ENCODE measurements at places on chromosomes 3 and 15. TPM values are rescaled to one million over a fixed set of nuclear protein-coding genes. Genes with fewer than 3 reads are reported as not detected.

GRCh38 chr15:98395974-98396610, 252.2 kb upstream of the IGF1R start:
- no peak for DNase-seq

DNA sequence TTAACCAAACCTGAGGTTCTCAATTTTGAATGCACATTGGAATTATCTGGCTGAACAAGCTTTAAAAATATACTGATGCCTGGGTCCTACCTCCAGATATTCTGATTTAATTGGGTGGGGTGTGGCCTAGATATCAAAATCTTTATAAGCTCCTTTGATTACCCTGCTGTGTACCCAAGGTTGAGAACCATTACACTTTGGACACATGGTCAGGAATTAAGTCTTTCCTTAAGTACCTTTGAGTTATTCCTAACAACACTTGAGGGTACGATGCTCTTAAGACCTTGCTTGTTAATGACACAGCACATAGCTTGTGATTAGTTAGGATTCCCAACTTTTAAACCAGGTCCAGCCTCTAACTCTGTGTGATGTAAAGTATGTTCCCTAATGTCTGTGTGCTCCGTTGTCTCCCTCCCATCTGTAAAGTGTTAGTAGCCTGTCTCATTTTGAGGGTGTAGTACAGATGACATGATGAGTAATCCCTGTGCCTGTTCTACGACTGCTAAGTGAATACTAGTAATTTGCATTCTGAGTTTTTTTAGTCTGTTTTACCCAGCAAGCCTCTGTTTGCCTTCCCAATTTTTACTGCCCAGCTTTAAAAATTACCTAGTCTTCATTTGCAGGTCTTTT, 154.9 kb downstream of the KLHL25 start:
- no peak for DNase-seq

GRCh38 chr3:117600666-117601065, 891.1 kb downstream of the TUSC7 start:
- DNase-seq: no peak

DNA sequence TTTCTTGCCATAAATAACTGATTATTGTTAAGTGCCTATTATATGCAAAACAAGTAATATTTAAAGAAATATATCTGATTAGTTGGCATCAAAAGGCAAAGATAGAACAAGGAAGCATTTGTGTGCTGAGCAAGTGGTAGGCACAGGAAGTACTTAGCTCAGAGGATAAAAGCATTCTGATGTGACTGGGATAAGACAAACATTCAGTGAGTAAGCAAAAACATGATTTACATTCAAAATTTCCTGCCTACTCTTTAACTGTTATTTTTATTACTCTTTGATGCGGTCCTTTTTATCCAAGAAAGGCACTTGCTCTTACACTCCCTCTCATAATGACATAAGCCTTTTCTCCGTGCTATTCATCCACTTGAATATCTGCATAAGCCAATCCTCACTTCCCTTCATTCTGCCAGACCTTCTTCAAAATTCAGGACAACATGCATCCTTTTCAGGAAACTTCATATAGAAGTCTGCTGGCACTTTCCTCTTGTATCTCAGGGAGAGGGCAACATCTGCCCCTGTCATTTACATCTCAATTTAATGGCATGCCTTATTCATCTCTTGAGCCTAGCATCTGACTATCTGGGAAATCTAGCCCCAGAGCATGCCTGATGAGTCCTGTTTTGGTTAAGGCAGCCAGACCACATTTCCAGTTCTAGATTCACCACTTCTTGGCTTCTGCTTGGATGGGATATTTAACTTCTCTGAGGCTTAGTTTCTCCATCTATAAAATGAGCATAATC, 478.2 kb upstream of the ROBO2 start:
- no peak for DNase-seq

- no peak for DNase-seq
Observed at GRCh38 chr15:82122746-82123400, 77.1 kb upstream of the MEX3B start.

GRCh38 chr3:187729598-187729997, 15.7 kb downstream of the BCL6 start:
- DNase-seq: no peak

GRCh38 chr3:152026033-152026556, 152.7 kb downstream of the SUCNR1 start:
- DNase-seq: no peak

DNA sequence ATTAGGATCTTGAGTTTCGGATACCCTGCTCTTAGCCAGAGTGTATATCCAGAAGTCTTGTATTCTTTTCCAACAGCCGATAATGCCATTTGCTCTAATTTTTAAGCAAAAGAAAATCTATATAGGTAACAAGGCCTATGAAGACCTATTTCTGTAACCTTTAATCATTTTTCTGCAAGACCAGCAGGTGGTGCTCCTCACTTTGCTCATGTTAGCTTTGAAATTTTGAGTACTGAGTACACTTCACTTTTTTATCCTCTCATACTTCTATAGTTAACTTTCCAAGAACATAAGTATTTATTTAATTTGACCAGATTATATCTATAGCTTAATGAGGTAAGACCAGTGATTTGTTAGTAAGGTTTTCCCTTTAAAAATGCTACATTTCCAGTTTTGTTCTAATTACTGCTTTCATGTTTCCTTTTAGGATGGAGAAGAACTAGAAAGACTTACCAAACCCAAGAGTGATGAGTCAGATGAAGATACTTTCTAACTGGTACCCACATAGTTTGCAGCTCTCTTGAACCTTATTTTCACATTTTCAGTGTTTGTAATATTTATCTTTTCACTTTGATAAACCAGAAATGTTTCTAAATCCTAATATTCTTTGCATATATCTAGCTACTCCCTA, 20.5 kb downstream of the SLC35A5 start:
- DNase-seq: no peak

GRCh38 chr15:25673351-25673750, 189.8 kb downstream of the ATP10A start:
- no peak for DNase-seq

- no peak for DNase-seq
Observed at GRCh38 chr3:129558081-129558771, 15.3 kb downstream of the H1-8 start.

- no peak for DNase-seq
Observed at GRCh38 chr15:100353449-100353848, 11.7 kb upstream of the ADAMTS17 start.

DNA sequence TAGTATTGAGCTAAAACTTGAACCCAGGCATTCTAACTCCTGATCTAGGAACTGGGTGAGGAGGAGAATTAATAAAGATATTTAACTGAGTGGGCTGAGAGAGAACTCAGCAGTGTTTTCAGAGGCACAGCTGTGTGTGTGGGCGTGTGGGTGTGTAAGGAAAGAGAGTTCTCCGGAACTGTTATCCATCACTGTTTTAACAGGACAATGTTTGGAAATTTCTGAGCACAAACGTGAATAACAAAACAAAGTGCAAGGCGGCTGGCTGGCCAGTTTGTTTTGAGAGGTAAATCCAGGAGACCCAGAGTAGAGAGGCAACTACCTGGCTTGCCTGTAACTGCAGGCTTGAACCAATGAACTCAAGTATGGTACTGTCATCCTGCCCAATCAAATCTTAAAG, 5.0 kb upstream of the PTPN9 start:
- DNase-seq: no peak

GRCh38 chr3:18012436-18012835, 270.0 kb upstream of the TBC1D5 start:
- DNase-seq: no peak

- no peak for DNase-seq
Observed at GRCh38 chr15:42737529-42738328, 801 bp upstream of the CDAN1 start.

- DNase-seq: no peak
Observed at GRCh38 chr3:138440596-138440995, 6.2 kb downstream of the ESYT3 start.

GRCh38 chr3:187212705-187213104, 15.4 kb downstream of the RTP1 start:
- DNase-seq: no peak

- DNase-seq: no peak
Observed at GRCh38 chr3:47890126-47890827, 87.3 kb downstream of the DHX30 start.

- no peak for DNase-seq
Observed at GRCh38 chr3:90018779-90019178, 911.4 kb downstream of the EPHA3 start.

GRCh38 chr3:135807879-135808278, 157.6 kb upstream of the PPP2R3A start:
- no peak for DNase-seq

DNA sequence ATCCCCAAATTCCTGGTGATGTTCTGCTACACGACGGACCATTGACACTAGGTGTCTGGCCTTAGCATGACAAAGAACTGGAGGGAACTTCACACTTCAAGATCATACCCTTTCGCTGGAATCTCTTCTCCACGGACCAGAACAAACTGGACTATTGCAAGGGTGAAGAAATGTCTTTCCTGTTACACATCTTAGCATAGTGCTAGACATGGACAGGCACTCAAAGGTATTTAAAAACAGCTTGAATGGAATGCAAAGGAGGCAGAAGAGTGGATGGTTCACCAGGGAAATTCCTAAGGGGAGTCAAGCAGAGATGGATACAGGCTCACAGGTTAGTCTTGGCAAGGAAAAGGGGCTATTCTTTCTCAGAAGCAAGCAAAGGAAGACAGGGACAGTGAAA, 33.5 kb upstream of the PDZRN3 start:
- no peak for DNase-seq

GRCh38 chr15:88646951-88647350, 8.1 kb downstream of the ISG20 start:
- DNase-seq: no peak

DNA sequence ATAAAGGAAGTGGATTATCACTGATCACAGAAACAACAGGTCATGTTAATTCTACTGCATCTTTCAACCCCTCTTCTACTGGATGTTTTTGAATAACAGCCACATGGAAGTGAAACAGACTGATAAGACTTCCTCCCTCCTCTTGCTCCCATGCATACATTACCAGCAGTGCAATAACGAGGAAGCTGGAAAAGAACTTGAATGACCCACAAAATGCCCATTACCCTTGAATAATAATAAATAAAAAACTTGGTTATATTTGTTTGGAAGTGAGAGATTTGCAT, 51.6 kb downstream of the RARB start:
- DNase-seq: no peak

GRCh38 chr3:170724599-170725280, 138.9 kb upstream of the SLC7A14 start:
- no peak for DNase-seq

DNA sequence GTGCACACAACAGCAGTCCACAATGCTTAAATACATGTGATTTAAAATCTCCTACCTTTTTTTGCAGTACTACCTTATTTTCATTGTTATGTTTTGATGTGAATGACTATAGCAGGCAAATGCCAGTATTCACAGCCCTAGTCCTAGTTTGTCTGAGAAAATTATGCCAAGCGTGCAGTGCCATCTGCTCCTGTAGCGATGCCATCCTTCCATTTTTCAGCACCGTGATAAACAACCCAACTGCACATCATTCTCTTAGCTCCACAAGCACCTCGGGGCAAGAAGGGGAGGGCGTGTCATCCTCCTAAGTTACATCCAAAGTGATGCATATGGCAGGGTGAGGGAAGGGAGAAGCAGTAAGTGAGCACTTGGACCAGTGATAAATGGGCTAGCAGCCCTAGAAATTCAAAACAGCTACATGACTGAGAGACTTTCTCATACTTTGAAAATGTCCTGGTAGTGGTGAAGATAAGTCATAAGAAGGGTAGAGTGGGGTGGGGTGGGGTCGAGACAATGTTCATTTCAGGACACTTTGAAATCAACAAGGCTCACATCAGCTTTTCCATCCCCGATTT, 198.8 kb downstream of the LSAMP start:
- DNase-seq: no peak

- no peak for DNase-seq
Observed at GRCh38 chr3:156479604-156480003, 75.3 kb downstream of the SSR3 start.

NEDD4 gene
- total RNA-seq: 2.7 TPM

EPHA3 gene
- not detected for total RNA-seq

CIP2A gene
- total RNA-seq: 2.7 TPM

GNAT1 gene
- 0.28 TPM for total RNA-seq

KIF9 gene
- 8.0 TPM for total RNA-seq

FURIN gene
- 97.4 TPM for total RNA-seq

ITIH1 gene
- total RNA-seq: not detected

CASR gene
- 0.03 TPM for total RNA-seq

MKRN2OS gene
- not detected for total RNA-seq

IL17RC gene
- 0.42 TPM for total RNA-seq

VEPH1 gene
- total RNA-seq: not detected

MAP6D1 gene
- total RNA-seq: 1.1 TPM

ZPLD1 gene
- total RNA-seq: not detected

FBXO40 gene
- not detected for total RNA-seq

ECE2 gene
- total RNA-seq: not detected

C3orf85 gene
- not detected for total RNA-seq

CPNE9 gene
- total RNA-seq: 0.33 TPM

CNTN6 gene
- not detected for total RNA-seq

CIDEC gene
- not detected for total RNA-seq

DUOXA1 gene
- total RNA-seq: 0.44 TPM

FAM81A gene
- total RNA-seq: not detected

LMCD1 gene
- total RNA-seq: 0.36 TPM

TMEM89 gene
- total RNA-seq: not detected

NRG4 gene
- total RNA-seq: not detected

Measured in CD4-positive, alpha-beta T cell (primary cell).